ENCODE measurements at places on chromosomes 13 and 19.

- DNase-seq, result no peak
Measured at GRCh38 chr13:57636816-57637215, 5.3 kb downstream of the PCDH17 start.

- no peak for DNase-seq
Measured at GRCh38 chr13:111270765-111271698, 49.4 kb upstream of the TEX29 start.

DNA sequence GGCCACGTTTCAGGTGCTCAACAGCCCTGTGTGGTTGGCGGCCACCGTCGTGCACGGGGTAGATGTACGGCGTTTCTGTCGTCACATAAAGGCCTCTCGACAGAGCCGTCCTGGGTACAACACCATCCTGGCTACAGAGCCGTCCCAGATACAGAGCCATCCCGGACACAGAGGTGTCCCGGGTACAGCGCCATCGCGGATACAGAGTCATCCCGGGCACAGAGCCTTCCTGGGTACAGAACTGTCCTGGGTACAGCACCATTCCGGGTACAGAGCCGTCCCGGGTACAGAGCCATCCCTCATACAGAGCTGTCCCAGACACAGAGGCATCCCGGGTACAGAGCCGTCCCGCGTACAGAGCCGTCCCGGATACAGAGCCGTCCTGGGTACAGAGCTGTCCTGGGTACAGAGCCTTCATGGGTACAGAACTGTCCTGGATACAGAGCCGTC lies 222.7 kb upstream of the SOX1 start:
- no peak for DNase-seq

GRCh38 chr13:87498681-87499080 lies 172.5 kb upstream of the SLITRK5 start:
- DNase-seq, result no peak

DNA sequence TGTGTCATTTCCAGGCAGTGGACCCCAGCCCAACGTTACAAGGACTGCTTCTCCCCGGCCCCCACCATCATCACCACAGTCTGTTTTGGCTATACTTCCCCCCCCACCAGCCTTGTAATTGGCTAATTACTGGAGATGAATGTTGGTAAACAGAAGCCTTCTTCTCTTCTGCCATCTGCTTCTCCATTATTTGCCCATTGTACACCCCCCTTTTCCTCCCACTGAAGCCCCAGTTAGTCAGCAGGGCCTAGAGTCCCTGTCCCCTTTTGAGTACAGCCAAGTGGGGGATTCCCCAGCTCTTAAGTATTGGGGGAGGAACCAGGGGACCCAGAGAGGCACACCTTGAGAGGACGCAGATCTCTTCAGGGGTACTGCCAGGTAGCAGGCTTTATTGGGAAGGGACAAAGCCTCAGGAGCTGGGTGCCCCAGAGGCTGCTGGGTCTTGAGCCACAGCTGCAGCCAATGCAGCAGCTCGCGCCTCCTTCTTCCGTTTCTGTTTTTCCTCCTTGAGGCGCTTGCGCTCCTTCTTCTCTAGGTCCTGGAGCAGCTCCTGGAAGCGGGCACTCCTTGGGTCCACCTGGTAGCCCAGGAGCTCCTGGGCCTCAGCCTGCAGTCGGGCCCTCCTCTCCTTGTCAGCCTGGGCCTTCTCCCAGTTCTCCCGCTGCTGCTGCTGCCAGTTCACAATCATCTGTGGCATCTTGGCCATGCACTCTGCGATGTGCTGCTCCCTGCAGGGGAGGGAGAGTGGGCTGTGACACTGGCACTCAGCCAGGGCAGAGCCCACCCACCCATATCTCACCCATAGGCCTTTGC lies 3.0 kb downstream of the GADD45GIP1 start:
- DNase-seq, result no peak

DNA sequence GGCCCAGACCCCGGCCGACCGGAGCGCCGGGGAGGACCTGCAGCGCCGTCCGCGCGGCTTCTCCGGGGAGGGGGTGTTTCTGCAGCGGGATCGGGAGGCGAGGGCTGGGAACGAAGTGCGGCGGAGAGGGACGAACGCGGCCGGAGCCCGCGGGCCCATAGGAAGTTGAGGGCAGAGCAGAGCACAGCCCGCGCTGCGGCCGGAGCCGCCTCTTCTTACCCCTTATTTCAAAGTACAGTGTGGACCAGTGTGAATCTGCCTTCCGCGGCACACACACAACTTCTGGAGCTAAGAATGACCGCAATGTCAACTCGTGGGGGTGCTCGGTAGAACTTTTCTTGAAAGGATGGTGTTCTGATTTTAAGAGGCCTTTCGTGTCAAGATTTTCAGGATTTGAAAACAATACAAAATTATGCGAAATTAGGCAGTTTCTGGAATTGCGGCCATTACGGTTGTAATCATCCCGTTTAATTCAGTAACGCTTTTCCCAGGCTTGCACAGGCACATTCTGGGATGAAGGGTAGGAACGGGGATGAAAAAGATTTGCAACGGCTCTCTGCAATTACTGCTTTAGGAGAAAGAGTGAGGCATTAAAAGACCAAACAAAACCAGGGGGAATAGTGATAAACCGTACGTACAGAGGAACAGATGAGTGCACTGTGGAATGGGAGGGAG lies 821 bp downstream of the TDRD3 start:
- peak; percentile 33 for DNase-seq

DNA sequence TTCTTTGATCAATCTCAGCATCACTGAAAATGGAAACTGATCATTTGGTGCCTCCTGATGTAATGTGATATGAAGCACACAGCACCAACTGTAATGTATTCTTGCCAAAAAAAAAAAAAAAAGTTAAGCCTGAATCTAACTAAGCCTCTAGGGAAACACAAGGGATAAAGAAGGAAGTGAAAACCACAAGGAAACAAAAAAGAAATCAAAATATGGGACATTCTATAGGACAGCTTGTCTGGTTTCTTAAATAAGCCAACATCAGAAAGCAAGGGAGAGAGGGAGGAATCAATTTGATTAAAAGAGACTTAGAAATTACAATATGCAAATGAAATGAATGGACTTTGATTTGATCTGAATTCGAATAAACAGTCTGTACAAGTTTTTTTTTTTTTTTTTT lies 20.6 kb upstream of the METTL21C start:
- DNase-seq, result no peak

GRCh38 chr19:34734537-34735103 lies 577 bp downstream of the ZNF181 start:
- peak; percentile 62 for DNase-seq

GRCh38 chr13:50889317-50889716 lies 20.3 kb upstream of the RNASEH2B start:
- DNase-seq, result no peak
